MG63 (cell line): ENCODE measurements at places on chromosomes 6 and 20.

- DNase-seq: no peak
Observed at GRCh38 chr6:155830531-155830930, 374.9 kb upstream of the NOX3 start.

GRCh38 chr6:148217921-148218320 is 124.7 kb upstream of the SASH1 start:
- DNase-seq: no peak

GRCh38 chr20:63208346-63208909 is 7.5 kb downstream of the YTHDF1 start:
- DNase-seq: no peak

DNA sequence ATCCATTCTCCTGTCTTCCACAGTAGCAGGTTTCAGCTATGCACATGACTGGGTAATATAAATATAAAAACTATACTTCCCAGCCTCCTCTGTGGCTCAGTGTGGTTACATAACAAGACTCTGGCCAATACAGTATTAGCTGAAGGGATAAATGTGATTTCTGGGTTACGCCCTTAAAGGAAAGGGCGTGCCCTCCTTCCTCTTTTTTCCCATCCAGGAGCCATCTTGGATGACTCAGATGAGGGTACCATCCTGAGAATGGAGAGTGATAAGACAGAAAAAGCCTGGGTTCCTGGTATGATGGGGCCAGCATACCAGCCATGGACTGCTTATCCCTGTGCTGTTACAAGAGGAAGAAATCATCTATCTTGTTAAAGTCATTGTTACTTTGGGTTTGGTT is 123.3 kb downstream of the NFATC2 start:
- no peak for DNase-seq

DNA sequence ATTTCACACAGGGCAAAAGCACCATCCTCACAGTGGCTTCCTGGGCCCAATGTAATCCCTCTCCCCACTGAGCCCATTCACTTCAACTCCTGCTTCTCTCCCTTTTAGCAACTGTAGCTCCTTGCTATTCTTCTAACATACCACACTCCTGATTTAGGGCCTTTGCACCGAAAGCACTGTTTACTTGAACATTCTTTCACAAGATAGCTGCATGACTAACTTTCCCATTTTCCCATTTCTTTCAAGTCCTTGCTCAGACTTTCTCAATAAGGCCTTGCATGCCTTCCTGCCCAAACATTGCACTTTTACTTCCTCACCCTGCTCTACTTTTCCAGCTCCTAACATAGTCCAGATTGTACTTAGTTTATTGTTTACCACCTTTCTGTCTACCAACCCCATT is 73.0 kb downstream of the SHPRH start:
- DNase-seq: no peak
